Stimulated activated CD4-positive, alpha-beta T cell treated with anti-CD3 and anti-CD28 coated beads, Interleukin-2, amount 100 ng/mL, for 4 hours (primary cell): ENCODE measurements at places on chromosomes 12 and 14.

- no peak for DNase-seq
Measured at GRCh38 chr14:54672688-54673087, 105.8 kb downstream of the SAMD4A start.

DNA sequence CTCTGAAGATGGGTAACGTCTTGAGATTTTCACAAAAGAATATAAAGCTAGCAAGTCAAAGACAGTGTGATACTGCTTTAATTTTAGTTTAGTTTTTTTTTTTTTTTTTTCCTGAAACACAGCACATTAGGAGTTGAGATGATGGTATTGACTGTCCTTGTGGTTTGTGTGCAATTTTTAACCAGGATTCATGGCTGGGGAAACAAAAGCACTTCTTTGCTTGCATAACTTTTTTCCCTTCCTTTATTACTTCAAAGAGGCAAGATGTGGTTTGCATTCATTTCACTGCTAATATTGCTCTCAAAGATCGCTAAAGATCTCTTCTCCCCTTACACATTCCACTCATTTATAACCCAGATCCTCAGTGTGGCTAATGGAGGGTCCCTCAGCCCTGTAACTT, 157.1 kb upstream of the PZP start:
- DNase-seq, result no peak

- no peak for DNase-seq
Measured at GRCh38 chr14:102708494-102708893, 68.8 kb upstream of the TRAF3 start.

DNA sequence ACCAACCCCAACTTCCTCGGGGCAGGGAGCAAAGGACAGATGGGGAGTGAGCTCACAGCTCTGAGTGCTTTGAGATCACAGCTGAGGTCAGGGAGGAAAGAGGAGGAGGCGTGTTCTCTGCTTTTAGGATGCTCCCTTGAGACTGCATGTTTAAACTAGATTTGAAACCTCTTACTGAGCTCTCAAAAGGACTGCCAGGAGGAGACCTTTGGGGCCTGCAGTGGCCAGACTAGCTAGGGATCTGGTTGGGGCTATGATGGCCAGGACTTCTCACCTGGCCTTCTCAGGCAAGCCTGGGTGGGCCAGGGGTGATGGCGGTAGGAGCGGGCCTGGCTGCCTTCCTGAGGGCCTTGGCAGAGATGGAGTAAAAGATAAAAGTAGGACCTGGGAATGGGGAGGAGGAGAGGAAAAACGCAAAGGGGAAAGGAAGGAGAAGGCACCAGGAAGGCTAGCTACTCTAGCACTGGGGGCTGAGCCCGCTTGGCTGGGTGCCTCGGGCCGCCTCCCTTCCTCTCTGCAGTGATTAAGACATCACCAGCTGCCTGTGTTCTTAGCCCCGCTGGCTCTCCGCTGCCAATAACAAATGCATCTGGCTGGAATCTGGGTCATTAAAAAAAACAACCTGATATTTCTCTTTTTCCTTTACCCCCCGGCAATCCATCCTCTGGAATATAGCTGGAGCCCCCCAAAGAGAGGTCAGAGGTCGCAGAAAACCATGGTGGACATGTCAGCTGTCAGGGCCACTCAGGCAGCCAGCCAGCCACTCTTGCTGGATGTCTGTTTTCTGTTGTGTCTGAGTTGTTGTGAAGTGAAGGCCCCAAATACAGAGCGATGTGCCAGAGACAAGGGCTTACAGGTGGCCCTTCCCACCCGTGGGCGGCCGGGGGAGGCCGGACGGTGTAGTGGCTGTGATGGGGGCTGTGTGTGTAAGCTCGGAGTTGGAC, 141.3 kb downstream of the TSPAN9 start:
- DNase-seq, result no peak

DNA sequence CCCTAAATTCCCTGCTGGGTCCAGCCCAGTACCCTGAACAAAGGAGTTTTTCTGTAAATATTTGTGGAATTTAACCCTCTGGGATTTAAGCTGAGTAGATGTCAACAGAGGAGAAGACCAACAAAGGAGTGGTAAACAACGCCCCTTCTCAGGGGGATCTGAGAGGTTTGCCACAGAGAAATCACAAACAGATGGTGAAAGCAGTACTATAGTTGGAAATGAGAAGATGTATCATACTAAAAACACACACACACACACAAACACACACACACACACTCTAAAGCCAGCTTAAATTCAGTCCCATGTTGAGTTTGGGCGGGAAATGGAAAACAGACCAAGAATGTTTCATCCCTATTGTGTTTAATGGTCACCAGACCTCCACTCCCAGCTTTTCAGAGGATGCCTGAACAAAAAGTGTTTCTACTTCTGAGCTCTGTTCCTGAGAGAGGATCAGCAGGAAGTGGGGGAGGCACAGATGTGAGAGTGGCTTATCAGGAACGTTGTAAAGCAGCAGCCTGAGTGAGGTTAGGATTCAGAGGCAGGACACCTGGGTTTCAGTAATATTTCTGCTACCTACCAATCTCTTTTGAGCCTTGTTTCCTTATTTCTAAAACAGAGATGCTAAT, 3.2 kb downstream of the BIN2 start:
- no peak for DNase-seq
